ENCODE measurements at places on chromosomes 6 and 20.

GRCh38 chr20:58446264-58446959 is 57.4 kb downstream of the VAPB start:
- DNase-seq: no peak

- DNase-seq: no peak
Observed at GRCh38 chr6:105057160-105057559, 100.3 kb downstream of the LIN28B start.

GRCh38 chr6:112639391-112639831 is 292.3 kb downstream of the RFPL4B start:
- DNase-seq: no peak

DNA sequence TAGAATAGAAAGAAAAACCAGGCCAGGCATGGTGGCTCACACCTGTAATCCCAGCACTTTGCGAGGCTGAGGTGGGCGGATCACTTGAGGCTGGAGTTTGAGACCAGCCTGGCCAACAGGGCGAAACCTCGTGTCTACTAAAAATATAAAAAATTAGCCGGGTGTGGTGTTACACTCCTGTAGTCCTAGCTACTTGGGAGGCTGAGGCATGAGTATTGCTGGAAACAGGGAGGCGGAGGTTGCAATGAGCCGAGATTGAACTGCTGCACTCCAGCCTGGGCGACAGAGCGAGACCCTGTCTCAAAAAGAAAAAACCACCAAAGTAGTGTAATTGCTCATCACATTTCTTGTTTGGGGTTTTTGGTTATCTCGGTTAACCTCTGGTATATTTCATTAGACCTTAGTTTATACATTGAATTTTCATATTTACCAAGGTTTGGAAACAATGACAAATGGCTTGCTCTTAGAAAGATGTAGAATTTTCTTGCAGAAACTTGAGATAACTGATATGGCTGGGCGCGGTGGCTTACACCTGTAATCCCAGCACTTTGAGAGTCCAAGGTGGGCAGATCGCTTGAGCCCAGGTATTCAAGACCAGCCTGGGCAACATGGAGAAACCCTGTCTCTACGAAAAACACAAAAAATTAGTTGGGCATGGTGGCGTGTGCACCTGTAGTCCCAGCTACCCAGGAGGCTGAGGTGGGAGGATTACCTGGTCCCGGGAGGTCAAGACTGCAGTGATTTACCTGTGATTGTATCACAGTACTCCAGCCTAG is 14.2 kb downstream of the ITCH start:
- DNase-seq: no peak

DNA sequence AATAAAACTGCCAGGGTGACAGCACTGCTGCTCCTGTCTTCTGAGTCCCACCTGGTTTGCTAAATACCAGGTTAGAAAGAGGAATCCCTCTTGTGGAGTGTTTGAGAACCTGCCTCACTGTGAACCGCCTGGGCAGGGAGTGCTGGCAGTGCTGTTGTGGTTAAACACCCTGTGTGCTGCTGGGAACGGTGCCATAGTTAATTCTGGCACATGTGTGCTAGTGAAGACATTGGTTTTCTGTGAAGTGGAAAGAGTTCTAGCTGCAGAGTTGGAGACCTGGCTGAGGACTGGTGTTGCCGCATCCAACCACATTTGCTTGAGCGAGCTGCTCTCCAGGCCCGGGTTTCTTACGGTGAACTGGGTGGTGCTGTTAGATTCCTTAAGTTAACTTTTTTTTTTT is 72.7 kb downstream of the IGF2R start:
- no peak for DNase-seq

- DNase-seq: no peak
Observed at GRCh38 chr6:142938510-142938909, 6.5 kb downstream of the HIVEP2 start.

DNA sequence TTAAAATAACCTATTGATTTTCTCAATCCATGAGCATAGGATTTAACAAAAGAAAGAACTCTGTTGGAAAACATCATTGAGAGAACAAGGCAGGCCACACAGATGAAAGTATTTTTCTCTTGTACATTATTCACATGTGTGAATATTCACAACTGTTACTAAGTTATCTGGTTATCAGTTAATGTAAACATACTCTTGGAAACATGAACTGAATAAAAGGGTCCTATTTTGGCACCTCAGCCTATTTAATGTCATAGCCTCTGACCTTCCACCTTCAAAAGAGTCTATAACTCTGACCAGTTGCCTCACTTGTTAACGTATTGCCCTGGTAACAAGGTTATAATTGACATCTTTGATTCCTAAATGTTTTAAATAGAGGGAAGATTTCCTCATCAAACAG is 8.1 kb downstream of the SYCP2 start:
- no peak for DNase-seq

- no peak for DNase-seq
Observed at GRCh38 chr6:6587696-6588063, 840 bp upstream of the LY86 start.

- DNase-seq: no peak
Observed at GRCh38 chr6:11193434-11193833, 39.0 kb downstream of the NEDD9 start.

GRCh38 chr6:71889366-71889765 is 3.0 kb downstream of the RIMS1 start:
- DNase-seq: no peak

DNA sequence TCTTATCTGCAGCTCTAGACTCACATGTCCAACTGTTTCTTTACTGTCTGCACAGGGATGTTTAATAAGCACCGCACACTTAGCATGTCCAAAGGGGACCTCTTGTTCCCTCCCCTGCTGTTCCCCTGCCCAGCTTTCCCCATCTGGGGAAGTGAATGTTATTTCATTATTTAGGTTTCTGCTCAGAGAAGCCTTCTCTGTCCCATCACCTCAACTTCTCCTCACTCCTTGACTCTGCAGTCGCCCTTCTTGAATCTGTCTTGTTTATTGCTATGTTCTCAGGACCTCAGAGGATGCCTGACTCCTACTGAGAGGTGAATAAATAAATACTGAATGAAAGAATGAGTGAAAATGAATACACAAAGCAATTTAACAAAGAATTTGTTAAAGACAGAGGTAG is 121.0 kb downstream of the SASH1 start:
- no peak for DNase-seq

GRCh38 chr20:57654363-57654997 is 34.3 kb upstream of the ZBP1 start:
- no peak for DNase-seq

GRCh38 chr6:126967296-126968005 is 151.0 kb upstream of the RSPO3 start:
- DNase-seq: no peak

DNA sequence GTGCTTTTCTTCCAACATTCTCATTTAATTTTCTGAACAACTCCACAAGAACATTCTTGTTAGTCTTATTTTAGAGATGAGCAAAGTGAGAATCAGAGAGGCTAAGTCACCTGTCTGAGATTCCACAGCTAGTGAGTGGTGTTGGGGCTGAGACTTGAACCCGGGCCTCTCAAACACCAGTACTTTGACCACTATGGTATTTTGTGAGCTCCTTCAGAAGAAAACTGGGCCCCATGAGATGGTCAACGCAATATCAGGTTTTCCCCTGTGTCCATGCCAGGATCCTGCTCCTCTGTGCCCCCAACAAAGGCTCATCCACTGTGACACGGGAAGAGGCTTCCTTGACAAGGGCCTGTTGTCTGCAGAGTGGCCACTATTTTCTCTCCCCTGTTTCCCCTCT is 51.9 kb downstream of the MAFB start:
- DNase-seq: no peak

GRCh38 chr6:10561611-10562199 is 40.6 kb downstream of the GCNT2 start:
- DNase-seq: no peak

DNA sequence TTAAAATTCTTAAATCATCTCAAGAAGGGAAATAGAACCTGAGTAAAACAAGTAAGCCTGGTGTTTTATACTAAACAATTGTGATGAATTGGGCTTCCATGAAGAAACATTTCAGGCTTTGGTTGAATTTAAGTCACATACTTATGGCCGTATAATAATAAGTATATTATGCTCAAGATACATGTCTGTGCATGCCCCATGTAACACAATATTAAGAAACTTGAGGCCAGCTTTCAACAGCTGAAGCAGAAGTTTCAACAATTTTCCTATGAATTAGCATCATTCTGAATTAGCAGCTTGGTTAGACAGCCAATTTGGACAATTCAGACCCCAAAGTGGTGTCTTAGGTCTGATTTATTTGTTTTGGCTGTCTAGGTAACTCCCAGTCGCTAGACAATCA is 243.7 kb downstream of the MYLK4 start:
- DNase-seq: no peak

DNA sequence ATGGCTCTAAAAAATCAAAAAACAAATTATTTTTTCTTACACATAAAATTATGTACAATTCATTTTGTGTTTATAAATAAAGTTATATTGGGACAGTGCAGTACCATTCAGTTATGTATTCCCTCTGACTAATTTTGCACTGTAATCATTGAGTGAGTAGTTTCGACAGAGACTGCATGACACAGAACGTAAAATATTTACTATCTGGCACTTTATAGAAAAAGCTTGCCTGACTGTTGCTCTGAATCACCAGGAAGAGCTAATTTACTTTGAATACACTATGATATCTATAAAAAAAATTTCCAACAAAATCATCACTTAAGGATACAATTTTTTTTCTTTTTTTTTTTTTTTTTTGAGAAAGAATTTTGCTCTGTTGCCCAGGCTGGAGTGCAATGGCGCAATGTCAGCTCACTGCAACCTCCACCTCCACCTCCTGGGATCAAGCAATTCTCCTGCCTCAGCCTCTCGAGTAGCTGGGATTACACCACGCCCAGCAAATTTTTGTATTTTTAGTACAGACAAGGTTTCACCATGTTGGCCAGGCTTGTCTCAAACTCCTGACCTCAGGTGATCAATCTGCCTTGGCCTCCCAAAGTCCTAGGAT is 11.0 kb upstream of the KHDC1L start:
- no peak for DNase-seq

DNA sequence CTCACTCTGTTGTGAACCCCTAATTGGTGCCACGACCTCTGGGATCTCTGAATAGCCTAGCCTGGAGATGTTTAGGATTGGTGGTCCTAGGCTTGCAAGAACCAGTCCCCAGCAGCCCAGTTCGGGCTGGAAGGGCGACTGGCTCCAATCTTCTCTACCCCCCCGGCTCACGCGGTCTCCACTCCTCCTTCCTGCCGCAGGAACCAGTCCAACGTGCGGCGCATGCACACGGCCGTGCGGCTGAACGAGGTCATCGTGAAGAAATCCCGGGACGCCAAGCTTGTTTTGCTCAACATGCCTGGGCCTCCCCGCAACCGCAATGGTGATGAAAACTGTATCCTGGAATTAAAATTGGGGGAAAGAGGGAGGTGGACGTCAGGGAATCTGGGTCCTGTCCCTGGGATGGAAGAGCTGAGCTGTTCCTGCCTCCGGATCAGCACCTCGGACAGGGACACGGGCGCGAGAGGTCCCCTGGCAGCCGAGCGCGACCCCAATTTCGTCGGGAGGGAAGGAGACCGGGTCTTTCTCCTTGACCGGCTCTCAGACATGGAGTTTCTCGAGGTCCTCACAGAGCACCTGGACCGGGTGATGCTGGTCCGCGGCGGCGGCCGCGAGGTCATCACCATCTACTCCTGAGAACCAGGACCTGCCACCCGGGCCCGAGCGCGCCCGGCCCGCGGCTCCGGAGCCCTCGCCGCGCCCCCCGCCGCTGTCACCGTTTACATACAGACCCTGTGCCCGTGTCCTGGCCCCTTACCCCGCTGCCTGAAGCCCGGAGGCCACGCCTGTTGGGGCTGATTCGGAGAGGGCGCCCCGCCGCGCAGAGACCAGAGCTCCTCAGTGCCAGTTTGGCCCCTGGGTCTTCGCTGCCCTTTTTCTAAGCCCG is 28.2 kb downstream of the SLC12A5 start:
- no peak for DNase-seq

DNA sequence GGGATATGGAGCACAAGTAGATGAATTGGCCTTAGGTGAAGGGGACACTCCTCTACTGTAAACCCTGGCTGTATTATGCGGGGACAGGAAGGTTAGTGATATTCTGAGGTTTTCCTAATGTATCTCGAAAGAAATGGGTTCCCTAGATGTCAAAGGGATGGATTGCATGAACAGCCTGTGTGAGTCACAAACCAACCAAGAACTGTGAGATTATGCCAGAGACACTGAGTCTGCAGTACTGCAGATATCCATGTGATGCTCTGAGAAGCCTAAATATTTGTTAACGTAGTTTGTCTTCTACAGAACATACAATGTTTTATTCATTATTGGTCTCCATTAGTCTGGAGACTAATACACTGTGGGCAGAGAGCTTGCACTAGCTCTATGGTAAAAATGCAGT is 182.2 kb downstream of the AKAP7 start:
- DNase-seq: no peak

DNA sequence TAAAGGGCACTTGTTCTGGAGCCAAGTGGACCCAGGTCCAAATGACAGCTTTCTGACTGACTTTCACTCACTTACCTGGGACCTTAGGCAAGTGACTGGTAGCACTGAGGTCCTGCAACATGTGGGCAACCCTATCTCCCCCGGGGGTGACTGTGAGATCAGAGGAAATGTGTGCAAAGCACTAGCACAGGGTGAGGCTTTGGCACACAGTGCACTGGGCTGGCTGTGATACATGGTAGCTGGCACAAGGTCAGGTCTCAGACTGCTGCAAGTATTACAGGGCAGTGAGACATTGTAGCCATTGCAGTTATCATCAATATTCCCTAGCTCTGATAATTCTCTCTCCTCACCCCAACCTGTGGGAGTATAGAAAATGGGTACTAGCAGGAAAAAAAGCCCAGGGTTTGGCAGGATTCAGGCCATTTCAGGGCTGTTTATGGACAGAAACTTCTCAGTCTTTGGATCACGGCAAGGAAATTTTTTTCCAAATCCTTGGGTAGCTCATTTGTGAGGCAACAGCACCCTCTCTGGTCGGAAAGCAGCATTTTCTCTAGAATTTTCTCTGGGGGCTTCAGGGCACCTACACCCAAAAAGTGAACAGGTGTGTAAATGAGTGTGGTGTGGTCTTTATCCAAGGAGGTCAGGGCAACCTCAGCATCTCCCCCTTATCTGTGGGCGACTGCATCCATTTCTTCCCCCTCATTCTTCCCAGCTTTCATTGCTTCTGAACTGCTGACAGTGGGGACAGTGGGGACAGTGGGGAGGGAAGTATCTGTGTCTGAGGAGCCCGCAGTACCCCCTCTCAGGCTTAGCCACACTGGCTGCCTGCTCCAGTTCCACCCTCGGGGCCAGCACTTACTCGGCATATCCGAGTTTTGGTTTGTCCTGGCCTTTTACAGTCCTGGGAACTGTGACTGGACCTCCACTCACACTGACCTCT is 148.7 kb upstream of the PHACTR3 start:
- no peak for DNase-seq

DNA sequence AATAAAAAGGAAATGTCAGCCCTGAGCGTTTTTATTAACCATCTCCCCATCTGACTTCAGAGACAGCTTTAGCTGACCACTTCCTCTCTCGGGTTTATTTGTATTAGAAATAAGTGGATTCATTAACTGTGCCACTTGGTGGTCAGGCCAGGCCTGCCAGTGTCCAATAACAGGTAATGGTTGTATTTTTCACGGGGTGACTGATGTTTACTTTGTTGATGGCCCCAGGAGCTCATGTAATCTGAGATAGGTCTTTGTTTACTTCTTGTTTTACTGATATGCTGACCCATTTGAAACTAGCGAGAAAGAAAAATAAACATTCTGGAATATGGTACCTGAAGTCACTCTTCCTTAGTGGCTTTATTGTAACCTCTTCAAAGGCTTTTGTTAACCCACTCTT is 504.3 kb upstream of the SLC35B3 start:
- no peak for DNase-seq

- no peak for DNase-seq
Observed at GRCh38 chr20:58431134-58431533, 42.1 kb downstream of the VAPB start.

- DNase-seq: no peak
Observed at GRCh38 chr20:46357030-46357514, 48.8 kb upstream of the CDH22 start.
